ENCODE measurements at places on chromosomes 1 and 21. TPM values are rescaled to one million over a fixed set of nuclear protein-coding genes. Genes with fewer than 3 reads are reported as not detected.

Gene ZNF684
- total RNA-seq: 8.1 TPM

Gene CFHR1
- 0.31 TPM for total RNA-seq

Gene KCNT2
- total RNA-seq: 49.8 TPM

Gene OR6K3
- not detected for total RNA-seq

Gene ST6GALNAC3
- total RNA-seq: 16.3 TPM

Gene SH3D21
- 4.7 TPM for total RNA-seq

Gene HPCA
- 29.4 TPM for total RNA-seq

Gene SMIM1
- total RNA-seq: 2.5 TPM

Gene SPRR1B
- not detected for total RNA-seq

Gene IFI44L
- total RNA-seq: 8.5 TPM

Gene TNFRSF4
- not detected for total RNA-seq

Gene FALEC
- total RNA-seq: 1.9 TPM

Gene GNG4
- 32.2 TPM for total RNA-seq

Gene ST6GALNAC5
- 41.0 TPM for total RNA-seq

Gene NCMAP
- not detected for total RNA-seq

Gene TSACC
- not detected for total RNA-seq

Gene CLDN19
- total RNA-seq: not detected

Gene MECR
- total RNA-seq: 27.2 TPM

Gene DOP1B
- total RNA-seq: 72.0 TPM

Gene TBX15
- 0.31 TPM for total RNA-seq

Gene SH2D2A
- total RNA-seq: not detected

Gene PLEKHM2
- 41.0 TPM for total RNA-seq

Gene AHCYL1
- 37.6 TPM for total RNA-seq

Gene BRINP3
- 33.2 TPM for total RNA-seq

Gene FCAMR
- total RNA-seq: not detected

Gene CRYAA
- total RNA-seq: not detected

Gene UAP1
- 38.5 TPM for total RNA-seq

Gene KRTAP11-1
- total RNA-seq: not detected

Gene NUAK2
- total RNA-seq: 1.9 TPM

Gene UBIAD1
- 28.5 TPM for total RNA-seq

Gene OR2T33
- not detected for total RNA-seq

Gene PLCH2
- 11.0 TPM for total RNA-seq

Gene FMOD
- not detected for total RNA-seq

Gene FOXO6
- 9.1 TPM for total RNA-seq

Gene IVL
- not detected for total RNA-seq

Gene NT5C1A
- 2.2 TPM for total RNA-seq

Gene USP48
- 137 TPM for total RNA-seq

Gene LCE3E
- not detected for total RNA-seq

Gene SLC30A10
- total RNA-seq: 22.8 TPM

Gene C1orf141
- total RNA-seq: not detected

Gene SLAMF6
- total RNA-seq: not detected

Gene TAS1R3
- 1.6 TPM for total RNA-seq

Gene CELA3B
- not detected for total RNA-seq

Gene KCNE2
- total RNA-seq: not detected

Gene PRDM16
- 20.7 TPM for total RNA-seq

Gene MEGF6
- 14.1 TPM for total RNA-seq

Gene MXRA8
- total RNA-seq: 9.1 TPM

Gene LRRC38
- not detected for total RNA-seq

Gene FCRLB
- 1.9 TPM for total RNA-seq

Gene NUF2
- 8.8 TPM for total RNA-seq

Gene ARHGEF16
- not detected for total RNA-seq

Gene KRTAP10-6
- total RNA-seq: not detected

Gene SLAMF7
- not detected for total RNA-seq

Gene RAB25
- total RNA-seq: not detected

Gene C8A
- not detected for total RNA-seq

Measured in parietal lobe (tissue), 2 donors.